ENCODE measurements at places on chromosomes 5 and 9. TPM values are rescaled to one million over a fixed set of nuclear protein-coding genes. Genes with fewer than 3 reads are reported as not detected.

The DMRT3 gene
- total RNA-seq, result 0.16 TPM

The HAPLN1 gene
- total RNA-seq, result 0.94 TPM

The AQP3 gene
- 7.7 TPM for total RNA-seq

The PRRX2 gene
- total RNA-seq, result 4.4 TPM

The BNC2 gene
- 6.6 TPM for total RNA-seq

The TAF11L5 gene
- not detected for total RNA-seq

The KCNMB1 gene
- 5.7 TPM for total RNA-seq

The TRIM36 gene
- total RNA-seq, result 0.75 TPM

The ANXA2R gene
- 1.2 TPM for total RNA-seq

DNA sequence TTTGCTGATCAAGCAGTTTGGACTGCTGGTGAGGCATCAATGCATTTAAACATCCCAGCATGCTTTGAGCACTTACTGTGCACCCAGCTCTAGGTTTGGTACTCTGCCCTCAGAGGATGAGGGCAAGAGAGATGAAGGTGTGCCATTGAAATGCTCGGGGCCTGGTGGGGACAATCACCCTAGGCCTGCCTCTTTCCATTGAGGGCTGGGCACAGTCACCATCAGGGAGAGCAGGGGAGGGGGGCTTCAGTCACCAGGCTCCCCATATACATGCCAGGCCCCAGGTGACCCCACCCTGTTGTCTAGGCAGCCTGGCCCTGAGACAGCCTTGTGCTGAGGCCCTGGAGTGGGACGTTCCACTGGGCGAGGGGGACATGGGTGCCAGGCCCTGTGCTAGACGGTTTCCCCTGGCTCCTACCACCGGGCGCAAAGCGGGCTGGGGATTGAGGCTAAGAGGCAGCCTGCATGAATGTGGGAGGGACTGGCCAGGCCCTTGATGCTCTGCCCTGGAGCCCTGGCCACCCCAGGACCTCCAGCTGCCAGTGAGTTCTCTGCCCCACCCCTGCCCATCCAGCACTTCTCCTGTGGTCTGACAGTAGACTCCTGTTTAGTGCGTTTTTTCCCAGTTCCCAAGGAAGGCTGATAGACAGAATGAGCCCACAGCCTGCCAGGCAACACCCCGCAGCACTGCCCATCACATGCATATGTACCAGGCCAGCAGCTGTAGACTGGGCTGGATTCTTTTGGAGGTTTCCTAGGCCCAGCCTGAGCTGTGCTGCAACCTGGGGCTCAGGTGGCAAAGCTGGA, 18.9 kb downstream of the TCF7 start:
- DNase-seq, result peak; percentile 60

DNA sequence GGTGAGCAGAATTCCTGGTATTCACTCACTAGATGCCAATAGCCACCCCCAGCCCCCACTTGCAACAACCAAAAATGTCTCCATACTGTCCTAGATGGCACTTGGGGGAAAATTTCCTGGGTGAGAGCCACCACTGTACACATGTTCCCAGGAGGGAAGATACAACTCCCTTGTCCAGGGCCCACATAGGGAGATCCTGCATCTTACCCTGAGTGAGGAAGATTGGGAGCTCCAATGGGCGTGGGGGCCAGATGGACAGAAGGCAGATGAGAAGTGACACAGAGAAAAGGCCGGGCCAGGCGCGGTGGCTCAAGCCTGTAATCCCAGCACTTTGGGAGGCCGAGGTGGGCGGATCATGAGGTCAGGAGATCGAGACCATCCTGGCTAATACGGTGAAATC, 12.3 kb upstream of the IPPK start:
- no peak for DNase-seq

- no peak for DNase-seq
Measured at GRCh38 chr5:137234973-137235943, 263.9 kb downstream of the SPOCK1 start.

- DNase-seq, result no peak
Measured at GRCh38 chr5:81393430-81393782, 528 bp downstream of the ACOT12 start.

- no peak for DNase-seq
Measured at GRCh38 chr9:19232823-19233194, 2.3 kb downstream of the DENND4C start.

- DNase-seq, result no peak
Measured at GRCh38 chr5:98569288-98569687, 204.2 kb upstream of the RGMB start.

DNA sequence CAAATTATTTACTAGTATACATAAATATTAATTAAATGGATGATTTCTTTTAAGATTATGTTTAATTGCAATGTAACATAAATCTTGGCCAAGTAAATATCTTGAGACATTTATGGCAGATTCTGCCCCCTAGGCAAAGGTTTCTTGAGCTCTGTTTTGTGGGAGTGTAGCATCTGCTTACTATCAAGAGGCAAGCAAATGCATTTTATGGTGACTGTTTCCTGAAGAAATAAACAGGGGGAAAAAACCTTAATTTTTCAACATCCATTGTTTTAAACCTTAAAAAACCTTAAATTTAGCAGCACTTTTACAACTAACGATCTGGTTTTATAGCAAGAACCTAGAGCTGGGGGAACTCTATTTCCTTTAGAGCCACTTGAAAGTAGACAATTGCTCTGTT, 25.7 kb upstream of the FREM1 start:
- no peak for DNase-seq

GRCh38 chr5:35644543-35644942, 26.9 kb downstream of the SPEF2 start:
- no peak for DNase-seq

GRCh38 chr5:87008751-87009560, 258.7 kb upstream of the RASA1 start:
- DNase-seq, result no peak

- no peak for DNase-seq
Measured at GRCh38 chr5:109703829-109704228, 14.1 kb downstream of the MAN2A1 start.

GRCh38 chr5:155088811-155089210, 75.3 kb downstream of the KIF4B start:
- DNase-seq, result no peak
